CD4-positive, CD25-positive, alpha-beta regulatory T cell (primary cell): ENCODE measurements at places on chromosomes 5 and 9. TPM values are rescaled to one million over a fixed set of nuclear protein-coding genes. Genes with fewer than 3 reads are reported as not detected.

DNA sequence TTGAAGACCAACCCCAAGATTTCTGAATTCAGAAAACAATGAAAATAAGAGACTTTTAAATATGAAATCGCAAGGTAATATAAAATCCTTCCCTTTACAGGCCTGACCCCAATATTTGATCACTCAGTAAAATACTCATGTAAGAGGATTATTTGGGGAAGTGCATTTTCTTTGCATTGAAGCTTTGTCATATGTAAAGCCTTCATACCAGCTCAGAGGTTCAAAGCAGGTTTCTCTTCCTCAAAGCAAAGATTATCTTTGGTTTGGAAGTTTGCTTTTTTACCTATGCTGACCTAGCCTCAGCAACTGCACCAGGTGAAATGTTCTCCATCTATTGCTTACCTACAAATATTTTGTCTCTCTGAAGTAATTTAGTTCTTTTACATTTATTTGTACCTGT is 106.5 kb upstream of the PARP8 start:
- DNase-seq = no peak
- no peaks in the 10 kb centered on the region for H3K36me3 ChIP-seq
- peaks cover 15% of the 10 kb centered on the region for H3K4me1 ChIP-seq
- no peak overlapping the region for H3K27ac ChIP-seq
- no peaks in the 10 kb centered on the region for H3K27me3 ChIP-seq
- H3K4me3 ChIP-seq = no peak overlapping the region

DNA sequence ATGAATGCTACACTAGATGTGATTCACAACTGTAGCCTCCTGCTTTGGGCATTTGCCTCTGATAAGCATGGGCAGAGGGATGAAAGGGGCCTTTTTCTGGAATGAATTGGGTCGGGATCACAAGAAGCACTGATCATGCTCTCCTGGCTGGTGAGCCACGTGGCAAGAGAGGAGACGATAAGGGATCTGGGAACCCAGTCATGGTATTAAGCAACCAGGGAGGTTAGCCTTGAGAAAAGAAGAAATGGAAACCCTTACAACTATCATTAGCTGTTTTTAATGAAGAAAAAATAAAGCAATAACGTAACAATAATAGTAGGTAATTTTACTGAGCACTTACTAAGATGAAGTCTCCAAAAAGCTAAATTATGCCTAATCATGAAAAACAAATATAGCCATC is 50.0 kb upstream of the RAI14 start:
- H3K27me3 ChIP-seq = peaks cover 2% of the 10 kb centered on the region
- no peaks in the 10 kb centered on the region for H3K36me3 ChIP-seq
- H3K4me1 ChIP-seq = no peaks in the 10 kb centered on the region
- H3K4me3 ChIP-seq = no peak overlapping the region
- no peak overlapping the region for H3K27ac ChIP-seq

- no peaks in the 10 kb centered on the region for H3K4me1 ChIP-seq
- no peak overlapping the region for H3K4me3 ChIP-seq
- H3K36me3 ChIP-seq = no peaks in the 10 kb centered on the region
- DNase-seq = no peak
- no peaks in the 10 kb centered on the region for H3K27me3 ChIP-seq
- no peak overlapping the region for H3K27ac ChIP-seq
Measured at GRCh38 chr9:130555968-130556367, 23.4 kb upstream of the FUBP3 start.

GRCh38 chr5:136199408-136199807 is 6.4 kb upstream of the SMIM32 start:
- no peaks in the 10 kb centered on the region for H3K4me1 ChIP-seq
- H3K27me3 ChIP-seq = peaks cover 2% of the 10 kb centered on the region
- no peak overlapping the region for H3K27ac ChIP-seq
- H3K4me3 ChIP-seq = no peak overlapping the region
- H3K36me3 ChIP-seq = no peaks in the 10 kb centered on the region

DNA sequence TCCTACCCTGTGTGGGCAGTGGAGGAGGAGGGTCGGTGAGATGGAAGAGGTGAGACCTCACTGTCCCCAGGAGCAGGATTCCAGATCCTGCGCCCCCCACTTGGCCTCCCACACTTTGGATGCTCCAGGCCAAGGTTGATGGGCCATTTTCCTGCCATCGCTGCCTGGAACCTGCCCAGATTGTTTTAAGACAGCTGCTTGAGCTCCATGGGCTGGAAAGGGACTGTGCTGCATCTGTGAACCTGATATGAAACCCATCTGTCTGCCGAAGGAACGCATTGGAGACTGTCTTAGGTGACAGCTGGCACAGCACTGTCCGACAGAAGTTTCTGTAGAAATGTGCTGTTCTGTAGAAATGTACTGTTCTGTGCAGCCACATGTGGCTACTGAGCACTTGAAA is 72.7 kb upstream of the SLC25A48 start:
- H3K27ac ChIP-seq = no peak overlapping the region
- H3K4me1 ChIP-seq = no peaks in the 10 kb centered on the region
- DNase-seq = no peak

- no peak overlapping the region for H3K4me3 ChIP-seq
- no peaks in the 10 kb centered on the region for H3K36me3 ChIP-seq
Measured at GRCh38 chr9:98500337-98500919, 208.3 kb downstream of the GABBR2 start.

GRCh38 chr5:56432321-56432720 is 199.2 kb upstream of the ANKRD55 start:
- no peak overlapping the region for H3K27ac ChIP-seq
- no peaks in the 10 kb centered on the region for H3K27me3 ChIP-seq
- no peaks in the 10 kb centered on the region for H3K4me1 ChIP-seq
- H3K36me3 ChIP-seq = no peaks in the 10 kb centered on the region
- no peak for DNase-seq

DNA sequence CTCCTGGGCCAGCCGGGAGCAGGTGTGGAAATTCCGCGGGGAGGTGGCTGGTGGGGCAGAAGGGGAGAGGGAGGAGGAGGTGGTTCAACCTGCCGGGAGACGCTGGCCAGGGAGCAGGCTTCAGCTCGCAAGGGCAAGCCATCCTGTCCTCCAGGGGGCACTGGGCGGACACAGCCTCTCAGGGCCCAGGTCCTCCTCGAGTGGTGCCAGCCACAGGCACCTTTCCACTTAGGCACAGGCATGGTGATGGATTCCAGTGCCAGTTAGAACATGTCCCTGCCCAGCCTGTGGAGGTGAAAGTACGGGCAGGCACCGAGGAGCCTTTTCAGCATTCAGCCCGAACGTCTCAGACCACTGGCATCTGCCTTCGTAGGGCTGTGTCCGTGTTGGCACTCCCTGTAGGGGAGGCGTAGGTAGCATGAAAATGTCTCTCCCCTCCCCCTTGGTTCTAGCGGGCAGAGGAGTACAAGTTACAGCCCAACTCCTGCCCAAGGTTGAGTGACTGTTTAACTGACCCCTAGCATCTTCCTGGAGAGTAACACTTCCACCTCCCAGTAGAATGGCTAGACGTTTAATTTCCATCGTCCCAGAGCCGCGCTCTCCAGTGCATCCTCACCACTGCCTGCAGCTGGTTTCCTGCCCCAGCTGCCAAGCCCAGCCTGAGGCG is 48.9 kb downstream of the DAB2IP start:
- peaks cover 14% of the 10 kb centered on the region for H3K27me3 ChIP-seq
- peak; percentile 16 for DNase-seq
- H3K4me3 ChIP-seq = no peak overlapping the region

GRCh38 chr5:96280946-96281393 is 152.1 kb downstream of the PCSK1 start:
- no peaks in the 10 kb centered on the region for H3K4me1 ChIP-seq
- no peaks in the 10 kb centered on the region for H3K36me3 ChIP-seq
- H3K4me3 ChIP-seq = no peak overlapping the region
- H3K27me3 ChIP-seq = no peaks in the 10 kb centered on the region
- no peak overlapping the region for H3K27ac ChIP-seq

GRCh38 chr5:111574311-111574710 is 62.0 kb upstream of the STARD4 start:
- no peaks in the 10 kb centered on the region for H3K4me1 ChIP-seq
- peaks cover 3% of the 10 kb centered on the region for H3K27me3 ChIP-seq
- H3K4me3 ChIP-seq = no peak overlapping the region
- H3K27ac ChIP-seq = no peak overlapping the region
- no peak for DNase-seq

DNA sequence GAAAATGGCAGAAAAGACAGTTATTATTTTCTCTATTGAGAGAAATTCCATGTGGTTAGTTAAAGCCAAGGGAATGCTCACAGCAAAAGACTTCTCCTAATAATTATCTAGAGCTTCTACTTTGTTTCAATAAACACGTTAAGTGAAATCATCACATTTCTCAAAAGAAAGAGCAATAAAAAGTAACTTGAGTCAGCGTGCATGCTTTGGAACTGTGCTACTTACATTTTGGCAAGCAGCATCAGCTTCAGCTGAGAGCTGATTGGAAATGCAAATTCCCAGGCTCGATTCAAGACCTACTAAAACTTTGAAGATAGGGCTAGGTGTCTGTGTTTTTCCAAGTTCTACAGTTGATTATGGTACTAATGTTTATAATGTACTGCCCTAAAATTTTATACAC is 132.1 kb downstream of the CDH18 start:
- no peaks in the 10 kb centered on the region for H3K36me3 ChIP-seq
- H3K4me1 ChIP-seq = no peaks in the 10 kb centered on the region
- no peaks in the 10 kb centered on the region for H3K27me3 ChIP-seq
- DNase-seq = no peak
- H3K4me3 ChIP-seq = no peak overlapping the region
- H3K27ac ChIP-seq = no peak overlapping the region

DNA sequence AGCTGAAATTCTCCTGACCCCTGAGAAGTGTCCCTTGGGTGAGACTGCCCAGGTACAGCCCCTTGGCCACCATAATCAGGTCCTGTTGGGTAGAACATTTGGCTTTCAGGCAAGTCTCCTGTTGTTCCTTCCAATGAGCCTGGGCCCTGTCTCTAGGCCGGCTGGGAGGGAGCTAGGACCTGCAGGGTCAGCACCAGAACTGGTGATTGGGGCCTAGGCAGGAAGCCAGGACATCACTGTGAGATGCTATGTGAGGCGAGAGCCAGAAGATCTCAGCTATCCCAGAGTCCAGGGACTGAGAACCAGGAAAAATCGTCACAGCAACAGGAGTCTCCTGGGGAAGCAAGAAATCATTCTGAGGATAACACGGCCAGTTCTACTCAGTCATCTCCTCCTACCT is 51.5 kb downstream of the PCDH1 start:
- no peak for DNase-seq
- no peaks in the 10 kb centered on the region for H3K4me1 ChIP-seq
- H3K27ac ChIP-seq = no peak overlapping the region
- peaks cover 4% of the 10 kb centered on the region for H3K27me3 ChIP-seq
- no peaks in the 10 kb centered on the region for H3K36me3 ChIP-seq

- H3K27ac ChIP-seq = no peak overlapping the region
- H3K36me3 ChIP-seq = peaks cover 2% of the 10 kb centered on the region
- no peaks in the 10 kb centered on the region for H3K27me3 ChIP-seq
- no peak overlapping the region for H3K4me3 ChIP-seq
Measured at GRCh38 chr9:127053057-127053821, 69.2 kb downstream of the ANGPTL2 start.

- no peaks in the 10 kb centered on the region for H3K27me3 ChIP-seq
- DNase-seq = no peak
- H3K4me3 ChIP-seq = no peak overlapping the region
- no peak overlapping the region for H3K27ac ChIP-seq
Measured at GRCh38 chr5:111134087-111134486, 41.9 kb downstream of the WDR36 start.

GRCh38 chr5:125411071-125411743 is 664.8 kb upstream of the ZNF608 start:
- H3K27ac ChIP-seq = no peak overlapping the region
- no peaks in the 10 kb centered on the region for H3K36me3 ChIP-seq
- no peak for DNase-seq
- no peaks in the 10 kb centered on the region for H3K27me3 ChIP-seq

- no peak for DNase-seq
- peaks cover 12% of the 10 kb centered on the region for H3K27me3 ChIP-seq
- H3K4me3 ChIP-seq = no peak overlapping the region
- H3K36me3 ChIP-seq = no peaks in the 10 kb centered on the region
- H3K27ac ChIP-seq = no peak overlapping the region
- no peaks in the 10 kb centered on the region for H3K4me1 ChIP-seq
Measured at GRCh38 chr5:150298701-150299451, 3.8 kb downstream of the ARSI start.

Gene GPX8
- polyA plus RNA-seq = not detected

Gene DNAH5
- not detected for polyA plus RNA-seq

Gene LRRTM2
- not detected for polyA plus RNA-seq

Gene SOHLH1
- not detected for polyA plus RNA-seq

Gene PRR16
- polyA plus RNA-seq = not detected

Gene ITGA2
- 0.29 TPM for polyA plus RNA-seq

Gene BAAT
- not detected for polyA plus RNA-seq

Gene FBXW5
- polyA plus RNA-seq = 91.6 TPM

Gene PCDHB9
- not detected for polyA plus RNA-seq

Gene PLPPR1
- polyA plus RNA-seq = not detected

Gene TRAF2
- 16.8 TPM for polyA plus RNA-seq

Gene SUSD3
- polyA plus RNA-seq = 205 TPM

Gene CRHBP
- not detected for polyA plus RNA-seq

Gene MATR3
- 345 TPM for polyA plus RNA-seq

Gene CCL19
- polyA plus RNA-seq = not detected
